ENCODE measurements at places on chromosomes 11 and 22.

DNA sequence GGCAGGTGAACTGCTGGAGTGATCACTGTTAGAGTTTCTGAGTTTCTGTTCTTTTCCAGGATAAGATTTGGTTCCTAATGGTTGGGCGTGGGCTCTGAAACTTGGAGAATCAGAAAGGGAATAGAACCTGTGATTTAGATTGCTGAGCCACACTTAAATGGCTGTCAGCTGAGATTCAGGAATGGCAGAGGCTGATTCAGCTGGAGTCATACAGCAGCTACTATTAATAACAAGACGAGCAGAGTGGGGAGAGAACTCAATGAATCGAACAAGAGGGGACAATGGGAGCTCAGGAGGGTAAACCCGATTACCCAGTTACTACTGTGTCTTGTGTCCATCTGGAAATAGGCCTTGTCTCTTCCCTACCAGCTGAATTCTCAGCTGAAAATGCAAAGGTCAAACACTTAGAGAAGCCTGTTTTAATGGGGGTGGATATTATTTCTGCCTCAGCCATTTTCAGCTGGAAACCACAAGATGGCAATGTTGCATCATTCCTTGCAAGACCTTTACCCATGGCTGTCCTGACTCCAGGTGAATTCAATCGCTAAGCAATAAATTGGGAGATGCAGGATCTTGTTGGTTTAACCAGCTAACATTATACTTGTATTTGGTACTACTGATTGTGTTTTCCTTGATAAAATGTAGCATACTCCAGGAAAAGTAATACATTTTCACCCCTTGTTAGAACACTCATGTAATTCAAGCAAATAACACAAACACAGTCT is 104.5 kb upstream of the RAG2 start:
- DNase-seq = peak; percentile 34

DNA sequence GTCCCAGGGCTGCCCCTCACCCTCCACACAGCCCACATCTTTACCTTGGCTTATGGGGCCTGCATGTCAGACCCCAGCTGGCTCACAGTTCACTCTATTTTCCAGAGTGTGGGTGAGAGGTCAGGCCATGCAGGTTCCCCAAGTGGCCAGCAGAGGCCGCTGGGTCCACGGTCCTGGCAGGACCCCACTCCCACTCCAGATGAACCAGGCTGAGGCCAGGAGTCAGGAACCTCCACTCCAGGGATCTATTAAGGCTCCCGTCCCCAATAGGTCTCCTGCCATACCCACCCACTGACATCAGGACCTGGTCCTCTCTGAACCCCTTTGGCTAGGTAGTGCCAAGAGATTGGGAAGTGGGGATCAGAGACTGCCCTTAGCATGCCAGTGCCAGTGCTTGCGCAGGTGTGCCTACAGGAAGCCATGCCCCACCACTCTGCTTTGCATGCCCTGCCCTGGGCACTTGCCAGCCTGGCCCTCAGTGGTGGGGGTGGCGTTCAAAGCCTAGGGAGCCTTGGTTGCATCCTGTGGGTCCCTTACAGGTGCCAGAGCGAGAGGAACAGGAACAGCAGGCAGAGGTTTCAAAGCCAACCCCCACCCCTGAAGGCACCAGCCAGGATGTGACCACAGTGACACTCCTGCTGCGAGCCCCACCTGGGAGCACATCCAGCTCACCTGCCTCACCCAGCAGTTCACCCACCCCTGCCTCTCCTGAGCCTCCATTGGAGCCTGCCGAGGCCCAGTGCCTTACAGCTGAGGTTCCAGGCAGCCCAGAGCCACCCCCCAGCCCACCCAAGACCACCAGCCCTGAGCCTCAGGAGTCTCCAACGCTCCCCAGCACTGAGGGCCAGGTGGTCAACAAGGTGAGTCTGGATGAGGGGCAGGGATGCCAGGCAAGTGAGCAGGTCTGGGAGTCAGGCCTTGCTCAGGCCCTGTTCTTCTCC is 8.3 kb downstream of the SMTN start:
- peak; percentile 65 for DNase-seq

DNA sequence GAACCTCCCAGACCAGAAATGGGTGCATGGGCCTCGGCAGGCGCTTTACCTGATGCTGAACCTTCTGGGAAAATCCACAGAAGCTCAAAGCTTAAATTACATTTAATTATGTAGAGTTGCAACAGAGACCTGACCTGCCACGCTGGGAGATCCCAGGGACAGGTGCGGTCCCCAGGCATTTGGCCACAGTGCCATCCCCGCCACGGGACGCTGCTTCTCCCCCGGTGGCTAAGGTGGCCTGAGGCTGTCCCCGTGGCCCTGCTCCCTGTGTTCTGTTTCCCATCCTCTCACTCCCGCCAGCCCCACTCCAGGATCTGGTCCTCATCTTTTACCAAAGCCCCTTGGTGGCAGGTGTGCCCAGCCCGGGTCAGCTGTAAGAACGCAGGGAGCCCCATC is 39.6 kb downstream of the GRAMD4 start:
- DNase-seq = no peak

DNA sequence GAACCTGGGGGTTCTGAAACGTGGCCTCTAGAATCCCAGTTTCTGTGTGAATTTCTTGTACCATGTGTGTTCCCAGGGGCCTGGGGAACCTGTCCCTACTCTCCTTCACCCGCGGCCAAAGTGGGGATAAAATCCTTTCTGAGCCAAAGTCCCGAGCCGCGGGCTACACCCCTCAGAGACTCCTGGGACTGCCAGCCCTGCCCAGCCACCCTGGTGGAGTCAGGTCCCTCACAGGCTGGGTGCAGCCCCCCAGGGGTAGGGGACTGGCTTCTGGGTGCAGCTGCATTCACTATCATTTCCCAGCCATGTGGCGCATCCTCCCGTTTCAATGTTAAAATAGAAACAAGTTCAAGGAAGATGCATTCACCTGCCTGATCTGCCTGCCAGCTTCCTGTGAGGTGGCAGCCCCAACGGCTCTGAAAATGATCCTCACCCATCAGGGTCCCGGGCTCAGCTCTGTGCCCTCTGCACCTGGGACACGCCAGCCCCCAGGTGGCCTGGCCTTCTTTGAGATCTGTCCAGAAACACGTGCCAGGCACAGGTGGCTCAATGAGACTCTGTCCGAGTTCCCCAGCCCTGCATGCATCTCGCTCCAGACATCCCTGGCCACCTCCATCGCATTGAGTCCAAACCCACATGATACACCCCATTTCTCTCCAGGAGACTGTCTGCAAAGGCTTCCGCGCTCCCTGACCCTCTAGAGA is 338.8 kb downstream of the CTTN start:
- DNase-seq = no peak

- DNase-seq = no peak
Observed at GRCh38 chr22:40641269-40641668, 4.8 kb upstream of the MRTFA start.

DNA sequence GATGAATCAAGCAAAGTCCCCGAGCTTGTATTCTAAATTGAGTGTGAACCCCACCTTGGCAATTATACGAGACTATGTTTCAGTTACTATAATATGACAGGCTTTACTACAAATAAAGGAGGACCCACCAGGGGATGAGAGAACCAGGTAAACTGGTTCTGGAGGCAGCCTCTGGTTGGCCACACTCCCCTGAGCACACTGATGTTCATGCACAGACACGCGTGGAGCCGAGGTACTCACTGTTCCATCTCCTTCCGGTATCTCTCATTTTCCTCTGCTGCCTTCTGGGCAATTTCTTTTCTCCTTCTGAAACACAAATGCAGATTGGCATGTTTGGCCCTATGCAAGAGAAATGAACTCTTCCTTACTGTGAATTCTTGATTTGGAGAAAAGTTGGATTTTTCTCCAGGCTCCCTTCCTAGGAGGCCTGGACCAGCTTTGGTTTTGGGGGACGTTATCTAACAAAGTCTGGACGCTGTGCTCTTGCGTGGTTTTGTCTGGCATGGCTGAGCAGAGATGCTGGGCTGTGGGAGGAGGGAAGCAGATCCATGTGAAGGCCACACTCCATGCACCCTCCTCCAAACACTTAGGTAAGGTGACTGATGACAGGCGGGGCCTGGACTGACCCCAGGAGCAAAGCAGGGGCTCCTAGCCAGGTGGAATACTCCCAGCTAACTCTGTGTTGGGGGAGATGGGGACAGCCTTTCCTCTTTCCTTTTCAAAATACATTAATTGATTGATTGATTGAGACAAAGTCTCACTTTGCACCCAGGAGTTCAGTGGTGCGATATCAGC is 22.9 kb downstream of the USH1C start:
- DNase-seq = no peak

- DNase-seq = no peak
Observed at GRCh38 chr11:114274637-114275036, 21.6 kb upstream of the NNMT start.

DNA sequence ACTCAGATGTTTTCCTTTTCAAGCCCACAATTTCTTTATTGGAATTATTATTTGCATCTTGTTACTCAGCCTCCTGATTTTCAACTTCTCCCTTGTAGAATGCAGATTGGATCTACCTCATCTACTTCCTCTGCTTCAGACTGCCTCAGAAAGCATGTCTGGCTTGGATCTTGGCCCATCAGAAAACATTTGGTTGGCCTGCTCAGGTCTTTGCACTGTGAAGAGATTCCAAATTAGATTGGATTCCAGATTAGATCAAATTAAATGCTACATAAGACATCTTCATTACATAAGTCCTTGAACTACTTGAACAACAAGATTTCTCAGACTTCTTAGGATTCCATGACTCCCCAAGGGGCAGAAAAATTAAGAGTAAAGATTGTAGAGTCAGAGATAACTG is 358.0 kb downstream of the DLG2 start:
- no peak for DNase-seq

- no peak for DNase-seq
Observed at GRCh38 chr11:118287006-118287405, 17.5 kb upstream of the CD3E start.

Data from nephron progenitor cell (in vitro differentiated cells).